ENCODE measurements at places on chromosomes 5 and 9.
A peak's percentile ranks its signal among the peaks of the same experiment; 100 is the strongest.

GRCh38 chr5:145778144-145778900, 56.8 kb downstream of the PRELID2 start:
- no peak for DNase-seq

DNA sequence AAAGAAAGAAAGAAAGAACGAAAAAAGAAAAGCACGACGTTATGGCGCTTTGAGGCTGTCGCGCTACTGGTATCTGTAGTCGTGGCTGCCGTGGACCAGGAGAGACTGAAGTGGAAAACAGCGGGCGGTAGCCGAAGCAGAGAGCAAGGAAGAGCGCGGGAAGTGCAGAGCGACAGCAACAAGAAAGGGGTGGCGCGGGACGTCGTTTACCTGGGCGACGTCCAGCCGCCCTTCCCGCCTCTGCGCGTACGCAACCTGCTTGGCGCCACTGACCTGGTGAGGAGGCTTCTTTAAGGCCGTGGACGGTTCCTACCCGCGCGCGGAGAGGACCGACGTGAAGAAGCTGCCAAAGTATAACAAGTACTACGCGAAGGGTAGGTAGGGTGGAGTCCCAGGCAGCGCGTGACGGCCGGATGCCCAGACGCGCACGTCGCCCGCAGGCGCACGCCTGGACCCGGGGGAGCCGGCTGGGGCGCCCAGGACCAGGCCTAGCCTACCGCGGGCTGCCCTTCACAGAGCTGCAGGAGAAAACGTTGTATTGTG, 15.4 kb downstream of the CCL28 start:
- peak; percentile 76 for DNase-seq

GRCh38 chr5:126002222-126002897, 420.8 kb upstream of the GRAMD2B start:
- no peak for DNase-seq

- no peak for DNase-seq
These were observed 444.7 kb downstream of the TLE1 start for GRCh38 chr9:81244631-81245030.

GRCh38 chr5:15363601-15364000, 136.4 kb upstream of the FBXL7 start:
- DNase-seq, result no peak

- no peak for DNase-seq
These were observed 1662.4 kb upstream of the ACO1 start for GRCh38 chr9:30722065-30722464.

DNA sequence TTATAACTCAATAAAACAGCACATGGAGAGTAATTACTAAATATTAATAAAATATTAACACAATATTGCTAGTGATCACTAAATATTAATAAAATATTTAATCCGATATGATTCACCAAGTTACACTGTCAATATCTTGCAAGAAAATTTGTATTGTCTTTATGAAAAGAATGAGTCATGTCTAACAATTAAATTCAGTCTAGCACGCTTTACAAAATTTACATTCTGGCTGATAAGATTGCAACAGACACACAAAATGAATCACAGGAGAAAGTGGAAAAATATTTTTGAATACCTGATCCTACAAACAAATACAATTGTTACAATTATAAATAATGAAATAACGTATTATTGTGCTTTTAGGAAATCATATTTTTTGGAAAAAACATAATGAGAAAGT, 567.2 kb downstream of the EFNA5 start:
- no peak for DNase-seq

- DNase-seq, result peak; percentile 9
These were observed 1983.0 kb upstream of the C9orf72 start for GRCh38 chr9:29556317-29556716.

Data from hematopoietic multipotent progenitor cell treated with erythropoietin and hydrocortisone succinate and interleukin-3 and kit ligand, for 6 days (in vitro differentiated cells).